Smooth muscle cell of the umbilical artery (primary cell): ENCODE measurements at places on chromosomes 1 and 21. TPM values are rescaled to one million over a fixed set of nuclear protein-coding genes. Genes with fewer than 3 reads are reported as not detected.

The PLA2G4A gene
- 9.2 and 19.3 TPM in 2 replicates for total RNA-seq

The MGST3 gene
- 103 and 139 TPM in 2 replicates for total RNA-seq

The L1TD1 gene
- not detected in 2 replicates for total RNA-seq

The FAM110D gene
- total RNA-seq, result not detected in 2 replicates

The TRIM67 gene
- total RNA-seq, result not detected in 2 replicates

The SPRR2G gene
- total RNA-seq, result not detected in 2 replicates

The EXTL1 gene
- total RNA-seq, result 0.30 and 1.4 TPM in 2 replicates

The BACH1 gene
- total RNA-seq, result 72.8 and 132 TPM in 2 replicates

The IL12RB2 gene
- total RNA-seq, result not detected in 2 replicates

The PLA2G2C gene
- total RNA-seq, result not detected in 2 replicates

The SMIM34 gene
- total RNA-seq, result 0.14 TPM in 1 of 2 replicates, not detected in the other

The MRPS21 gene
- 34.7 and 52.0 TPM in 2 replicates for total RNA-seq

The SPRR1A gene
- not detected in 2 replicates for total RNA-seq

The CCDC185 gene
- total RNA-seq, result not detected in 2 replicates

The CACNA1S gene
- not detected in 2 replicates for total RNA-seq

The MAP3K21 gene
- total RNA-seq, result 0.59 and 1.3 TPM in 2 replicates

The APOBEC4 gene
- total RNA-seq, result not detected in 2 replicates

The FAM72C gene
- total RNA-seq, result 0.42 TPM in 1 of 2 replicates, not detected in the other

The HPCAL4 gene
- total RNA-seq, result not detected in 2 replicates

The LCE2B gene
- total RNA-seq, result not detected in 2 replicates

The CASZ1 gene
- total RNA-seq, result under 0.01 and 0.46 TPM in 2 replicates

The PLA2G5 gene
- not detected in 2 replicates for total RNA-seq

The EPHA10 gene
- not detected in 2 replicates for total RNA-seq

The ZNF648 gene
- not detected in 2 replicates for total RNA-seq

The CYP4A11 gene
- total RNA-seq, result not detected in 2 replicates

The ELOA gene
- 16.6 and 31.3 TPM in 2 replicates for total RNA-seq

The IGSF21 gene
- not detected in 2 replicates for total RNA-seq

The BARHL2 gene
- total RNA-seq, result not detected in 2 replicates

The TRIM45 gene
- total RNA-seq, result 2.4 and 5.3 TPM in 2 replicates

The PROK1 gene
- total RNA-seq, result not detected in 2 replicates

The TFF3 gene
- not detected in 2 replicates for total RNA-seq

The RASAL2 gene
- 19.6 and 34.2 TPM in 2 replicates for total RNA-seq

The TUFT1 gene
- 11.6 and 16.8 TPM in 2 replicates for total RNA-seq

The SHISA4 gene
- total RNA-seq, result 15.1 and 23.2 TPM in 2 replicates

The HTR6 gene
- not detected in 2 replicates for total RNA-seq

The PLPP3 gene
- 5.3 and 18.1 TPM in 2 replicates for total RNA-seq

The RUNX1 gene
- 49.0 and 54.0 TPM in 2 replicates for total RNA-seq

The UMODL1 gene
- not detected in 2 replicates for total RNA-seq

The CA6 gene
- total RNA-seq, result not detected in 2 replicates

The BRDT gene
- total RNA-seq, result not detected in 2 replicates

The GBP5 gene
- not detected in 2 replicates for total RNA-seq

The HSD3B2 gene
- not detected in 2 replicates for total RNA-seq

The AGBL4 gene
- total RNA-seq, result not detected in 2 replicates

The KCNC4 gene
- 3.9 and 17.3 TPM in 2 replicates for total RNA-seq

The KCNA3 gene
- 0.14 TPM in 1 of 2 replicates, not detected in the other for total RNA-seq

The ATP1A2 gene
- total RNA-seq, result under 0.01 TPM in 1 of 2 replicates, not detected in the other

The AGO3 gene
- total RNA-seq, result 16.6 and 29.0 TPM in 2 replicates

The BCAR3 gene
- total RNA-seq, result 25.5 and 77.1 TPM in 2 replicates

The MAN1C1 gene
- 0.65 and 2.1 TPM in 2 replicates for total RNA-seq
